Stimulated activated CD8-positive, alpha-beta memory T cell treated with anti-CD3 and anti-CD28 coated beads, Interleukin-4, amount 100 ng/mL, for 4 hours (primary cell): ENCODE measurements at places on chromosomes 5 and 9.

DNA sequence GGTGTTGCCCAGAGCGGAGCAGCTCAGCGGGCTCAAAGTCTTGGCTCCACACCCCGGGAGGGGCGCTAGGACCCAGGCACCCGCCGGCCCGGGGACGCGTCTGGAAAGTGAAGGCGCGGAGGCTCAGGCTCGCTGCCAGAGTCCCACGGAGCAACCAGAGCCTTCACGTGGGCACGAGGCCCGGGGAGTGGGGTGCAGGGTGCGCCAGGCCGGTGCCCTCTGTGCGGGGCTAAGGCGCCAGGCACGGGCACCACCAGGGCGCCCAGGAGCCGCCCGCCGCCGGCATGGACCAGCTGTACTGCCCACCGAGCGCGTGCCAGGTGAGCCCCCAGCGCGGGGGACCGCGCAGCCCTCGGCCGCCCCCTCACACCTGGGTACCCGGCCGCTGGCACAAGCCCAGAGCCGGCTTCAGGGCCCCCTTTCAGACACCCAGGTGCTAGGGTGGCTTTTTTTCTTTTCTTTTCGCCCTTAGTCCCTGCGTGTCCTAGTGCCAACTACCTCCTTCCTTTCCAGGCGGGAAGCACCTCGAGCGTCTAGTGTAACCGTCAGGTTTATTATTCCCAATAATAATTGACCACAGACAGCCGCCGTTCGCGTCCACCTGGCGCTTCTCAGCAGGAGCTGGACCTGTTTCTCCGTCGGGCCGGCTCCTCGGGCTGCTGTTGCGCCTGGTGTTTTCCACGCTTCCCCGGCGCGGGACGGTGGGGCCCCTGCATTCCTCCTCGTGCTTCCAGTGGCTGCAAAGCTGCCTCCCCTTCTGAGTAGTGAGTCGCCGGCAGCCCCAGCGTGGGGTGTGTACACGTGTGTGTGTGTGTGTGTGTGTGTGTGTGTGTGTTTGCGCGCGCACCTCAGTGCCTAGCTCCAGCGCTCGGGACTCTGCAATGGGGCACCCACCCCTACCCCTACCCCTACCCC lies 30.1 kb upstream of the PDE8B start:
- DNase-seq, result no peak

DNA sequence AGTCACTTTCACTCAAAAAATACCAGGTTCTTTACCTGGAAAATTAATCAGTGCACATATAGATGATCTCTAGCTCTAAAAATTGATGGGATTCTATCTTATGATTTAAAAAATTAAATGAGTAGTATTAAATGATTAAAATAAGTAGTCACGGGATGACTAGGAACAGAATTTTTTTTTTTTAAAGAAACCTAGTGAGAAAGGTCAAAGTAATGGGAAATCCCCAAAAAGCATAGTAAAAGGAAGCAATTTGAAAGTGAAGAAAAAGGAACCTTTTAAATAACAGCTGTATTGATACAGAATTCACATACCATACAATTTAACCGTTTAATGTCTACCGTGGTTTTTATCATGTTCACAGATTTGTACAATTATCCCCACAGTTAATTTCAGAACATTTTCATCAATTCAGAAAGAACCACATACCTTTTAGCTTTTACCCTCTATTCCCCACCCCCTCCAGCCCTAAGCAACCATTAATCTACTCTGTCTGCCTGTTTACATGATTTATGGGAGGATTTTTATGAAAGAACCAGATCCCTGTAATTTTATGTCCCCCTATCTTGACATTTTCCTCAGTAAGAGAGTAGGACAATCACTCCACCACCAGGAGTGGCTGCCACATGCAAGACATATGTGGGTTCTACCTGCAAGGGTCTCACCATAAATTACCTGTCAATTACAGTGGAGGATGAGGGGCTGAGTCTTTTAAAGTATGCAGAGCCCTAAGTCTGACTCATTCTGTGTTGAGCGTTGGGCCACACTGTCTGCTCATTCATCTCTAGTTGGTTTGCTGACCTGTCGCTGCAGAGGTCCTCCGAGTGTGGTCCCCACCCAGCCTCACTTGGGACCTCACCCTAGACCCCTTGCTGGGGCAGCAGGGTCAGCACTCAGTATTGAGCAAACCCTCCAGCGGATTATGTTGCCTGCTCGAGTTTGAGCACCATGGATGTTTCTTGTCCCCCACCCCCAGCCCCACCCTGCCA lies 16.0 kb downstream of the ANKRD33B start:
- no peak for DNase-seq

GRCh38 chr9:87599901-87600610 lies 102.4 kb downstream of the DAPK1 start:
- DNase-seq, result no peak

- no peak for DNase-seq
Measured at GRCh38 chr9:89483592-89484474, 14.1 kb downstream of the SEMA4D start.

DNA sequence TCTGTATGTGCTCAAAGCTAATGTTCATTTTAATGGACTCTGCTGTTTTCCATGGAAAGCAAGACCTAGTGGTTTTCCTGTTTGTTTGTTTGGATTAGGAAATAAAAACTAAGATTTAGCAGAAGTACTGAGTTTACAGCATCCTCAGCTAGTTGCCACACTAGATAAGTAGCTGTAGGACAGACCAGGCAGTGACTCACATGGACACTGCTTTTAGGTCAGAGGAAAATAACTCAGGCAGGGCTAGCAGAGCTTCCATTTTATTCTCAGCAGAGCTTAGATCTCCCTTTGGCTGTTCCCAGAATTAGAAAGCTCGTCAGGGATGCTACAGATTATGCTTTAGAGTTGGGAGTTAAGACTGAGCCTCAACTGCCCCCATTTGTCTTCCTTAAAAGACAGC lies 204.4 kb downstream of the SH3GL2 start:
- DNase-seq, result no peak

DNA sequence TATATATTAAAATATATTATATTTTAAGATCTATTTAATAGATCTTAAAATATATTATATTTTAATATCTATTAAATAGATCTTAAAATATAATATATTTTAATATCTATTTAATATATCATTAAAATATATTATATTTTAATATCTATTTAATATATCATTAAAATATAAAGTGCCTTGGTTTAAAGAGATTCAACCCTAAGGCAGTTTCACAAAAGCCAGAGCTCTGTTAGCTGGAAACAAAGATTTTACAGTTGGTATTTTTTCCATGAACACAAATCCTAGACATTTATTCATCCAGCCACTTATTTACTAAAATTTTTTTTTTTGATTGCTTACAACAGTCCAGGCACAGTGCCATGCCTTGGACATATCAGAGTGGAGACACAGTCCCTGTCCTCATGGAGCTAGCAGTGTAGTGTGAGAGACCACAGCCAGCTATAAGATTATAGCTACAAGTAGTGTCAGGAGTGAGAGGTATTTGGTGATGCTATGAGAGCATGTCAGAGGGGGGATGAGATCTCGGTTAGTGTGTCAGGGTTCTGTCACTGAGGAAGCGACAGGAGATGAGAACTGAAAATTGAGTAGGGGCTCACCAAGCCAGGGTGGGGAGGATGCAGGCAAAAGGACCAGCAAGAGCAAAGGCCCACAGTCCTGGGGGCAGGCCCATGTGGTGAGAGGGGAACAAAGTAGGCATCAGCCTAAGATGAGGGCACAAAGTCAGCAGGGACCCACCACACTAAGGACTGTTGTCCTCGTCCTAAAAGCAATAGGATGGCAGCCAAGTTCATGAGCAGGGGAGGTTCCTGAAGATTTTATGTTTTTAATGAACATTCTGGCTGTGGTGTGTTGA lies 74.5 kb downstream of the FBXO38 start:
- no peak for DNase-seq

DNA sequence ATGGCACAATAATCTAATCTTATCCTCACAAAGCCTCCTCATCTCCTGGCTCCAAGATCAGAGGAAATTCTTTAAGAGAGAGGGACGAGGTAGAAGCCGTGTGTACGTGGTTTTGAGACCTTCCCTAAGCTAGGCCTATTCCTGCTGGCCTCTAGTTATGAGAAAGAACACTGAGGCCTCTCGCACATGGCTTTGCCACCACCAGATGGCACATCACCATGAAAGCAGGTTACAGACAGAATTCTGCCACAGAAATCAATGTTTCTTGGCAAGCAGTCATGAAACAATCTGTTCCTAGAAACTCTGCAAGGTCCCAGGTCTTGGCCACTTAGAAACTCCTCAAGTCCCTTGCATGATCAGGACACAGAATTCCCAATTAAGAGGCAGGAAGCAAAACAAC lies 268.2 kb upstream of the TAS2R1 start:
- no peak for DNase-seq

- no peak for DNase-seq
Measured at GRCh38 chr9:76090330-76090729, 199.9 kb downstream of the PCSK5 start.

- DNase-seq, result no peak
Measured at GRCh38 chr9:126222835-126223431, 103.7 kb upstream of the MVB12B start.

DNA sequence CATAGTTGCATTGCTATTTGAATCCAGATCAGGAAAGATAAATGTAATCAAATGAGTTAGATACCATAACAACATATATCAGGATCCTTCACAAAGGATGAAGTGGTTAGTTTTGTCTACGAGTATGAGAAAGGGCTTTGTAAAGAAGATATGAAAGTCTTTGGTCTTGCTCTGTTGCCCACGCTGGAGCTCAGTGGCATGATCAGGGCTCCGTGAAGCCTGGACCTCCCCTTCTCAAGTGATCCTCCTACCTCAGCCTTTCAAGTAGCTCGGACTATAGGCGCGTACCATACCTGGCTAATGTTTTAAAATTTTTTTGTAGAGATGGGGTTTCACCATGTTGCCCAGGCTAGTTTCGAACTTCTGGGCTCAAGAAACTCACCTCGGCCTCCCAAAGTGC lies 1.8 kb downstream of the SMC5 start:
- DNase-seq, result no peak

GRCh38 chr5:79069488-79070349 lies at the start of the genes BHMT2 and DMGDH:
Gene BHMT2 (plus strand): TSS chr5:79069767. CDS start chr5:79069783, 16 bp downstream.
Gene DMGDH (minus strand): TSS chr5:79069674. CDS start chr5:79069620, 54 bp downstream.
- no peak for DNase-seq

GRCh38 chr9:131140112-131140511 lies 14.7 kb downstream of the NUP214 start:
- no peak for DNase-seq

DNA sequence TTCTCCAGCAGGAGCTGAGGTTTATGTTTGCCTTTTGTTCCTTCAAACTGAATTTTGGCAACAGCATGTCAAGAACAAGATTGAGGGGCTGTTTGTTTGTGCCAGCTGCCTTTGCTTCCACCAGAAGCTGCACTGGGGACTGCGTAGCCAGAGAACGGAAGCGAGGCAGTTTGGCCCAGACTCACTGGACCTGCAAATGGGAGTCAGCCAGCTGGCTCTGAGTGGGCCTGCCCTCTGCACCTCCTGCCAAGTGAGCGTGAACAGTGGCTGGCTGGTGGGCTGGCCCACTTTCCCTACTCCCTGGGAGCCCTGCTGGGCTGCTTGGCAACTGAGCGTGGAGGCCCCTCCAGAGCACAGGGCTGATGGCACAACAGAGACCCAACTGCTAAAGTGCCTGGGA lies 111.6 kb downstream of the GALNT10 start:
- DNase-seq, result no peak

GRCh38 chr5:143662020-143662419 lies 149.9 kb upstream of the HMHB1 start:
- no peak for DNase-seq

- DNase-seq, result no peak
Measured at GRCh38 chr9:35728041-35728971, 3.7 kb downstream of the TLN1 start.

DNA sequence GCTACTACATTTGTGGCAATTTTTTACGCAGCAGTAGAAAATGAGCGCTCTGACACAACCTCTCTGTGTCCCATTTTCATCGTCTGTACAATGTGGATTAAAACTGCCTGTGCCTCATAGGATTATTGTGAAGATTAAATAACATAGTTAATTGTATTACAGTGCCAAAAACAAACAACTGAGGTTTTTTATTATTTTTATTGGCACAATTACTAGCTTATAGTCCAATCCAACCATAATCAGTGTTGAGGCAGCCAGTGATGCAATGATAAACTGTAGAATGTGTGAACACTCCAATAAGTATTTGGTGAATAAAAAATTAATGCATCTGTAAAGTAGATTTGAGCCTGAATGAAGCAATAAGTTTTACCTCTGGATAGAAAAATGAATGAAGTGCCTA lies 588.3 kb downstream of the DNAH5 start:
- no peak for DNase-seq

DNA sequence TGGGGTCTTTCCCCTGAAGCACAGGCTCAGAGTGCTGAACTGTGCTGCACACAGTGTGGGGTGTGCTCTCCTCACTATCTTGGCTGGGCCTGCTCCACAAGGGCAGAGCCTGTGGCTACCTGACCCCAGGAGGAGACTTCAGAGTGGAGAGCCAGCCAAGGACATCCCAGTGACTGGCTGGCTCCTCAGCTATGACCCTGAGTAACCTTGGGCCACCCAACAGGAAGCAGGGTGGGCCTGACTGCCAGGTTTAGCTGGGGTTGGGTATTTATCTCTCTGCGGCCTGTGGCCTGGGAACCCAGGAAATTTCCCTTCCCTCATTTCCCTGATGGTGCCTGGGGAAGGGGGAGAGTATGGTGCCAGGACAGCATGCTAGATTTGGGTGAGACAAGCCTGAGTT lies 2.1 kb upstream of the EEIG1 start:
- DNase-seq, result no peak

GRCh38 chr5:170363671-170364070 lies 25.5 kb downstream of the KCNMB1 start:
- no peak for DNase-seq

DNA sequence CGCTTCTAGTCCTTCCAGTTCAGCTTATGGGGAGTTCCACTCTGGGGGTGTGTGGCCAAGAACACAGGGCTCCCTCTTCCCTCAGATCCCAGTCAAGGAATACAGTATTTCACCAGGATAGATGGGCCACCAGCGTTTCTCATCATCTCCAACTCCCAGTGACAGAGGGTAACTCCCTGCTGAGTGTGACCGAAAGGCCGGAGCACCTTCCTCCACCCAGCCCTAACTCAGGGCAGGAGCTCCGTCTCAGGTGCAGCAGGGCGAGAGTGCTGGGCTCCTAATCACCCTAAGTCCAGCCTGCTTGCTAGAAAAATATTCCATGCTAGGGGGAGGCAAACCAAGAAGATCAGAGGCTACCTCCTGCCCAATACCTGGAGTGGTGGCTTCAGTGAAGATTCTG lies 102.6 kb downstream of the ADAMTS2 start:
- DNase-seq, result no peak

- no peak for DNase-seq
Measured at GRCh38 chr5:130171699-130172098, 267.4 kb downstream of the CHSY3 start.

DNA sequence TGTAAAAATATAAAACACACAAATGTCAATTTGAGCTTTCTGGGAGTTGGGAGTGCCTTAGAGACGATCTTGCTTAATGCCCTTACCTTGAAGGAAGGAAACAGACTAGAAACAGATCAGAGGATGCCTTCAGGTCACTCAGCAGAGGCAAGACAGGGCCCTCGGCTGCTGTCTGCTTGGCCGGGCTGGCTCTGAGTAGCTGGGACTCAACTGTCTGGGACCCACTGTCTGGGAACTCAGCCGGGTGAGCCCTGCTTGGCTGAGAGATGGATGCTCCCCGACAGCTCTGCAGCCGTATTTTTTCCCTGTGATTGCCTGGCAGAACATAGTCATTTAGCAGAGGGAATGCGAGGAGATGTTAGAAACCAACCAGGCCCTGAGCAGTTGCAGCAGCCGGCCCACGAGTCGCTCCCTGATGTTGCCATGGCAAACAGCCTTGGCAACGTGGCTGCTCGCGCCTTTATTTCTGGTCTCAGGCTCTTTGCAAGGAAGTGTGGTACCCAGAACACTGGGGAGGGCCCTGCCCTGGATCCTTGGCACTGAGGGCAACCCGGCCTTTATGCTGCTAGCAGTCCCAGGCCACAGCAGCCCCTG lies 10.9 kb downstream of the PPARGC1B start:
- DNase-seq, result no peak

- DNase-seq, result no peak
Measured at GRCh38 chr9:88514247-88514646, 20.7 kb upstream of the NXNL2 start.
